Lower lobe of right lung (tissue), 2 donors: ENCODE measurements at places on chromosomes 2 and 18.
A peak's percentile ranks its signal among the peaks of the same experiment; 100 is the strongest.

- H3K27me3 ChIP-seq = no peaks in the 10 kb centered on the region
- H3K4me3 ChIP-seq = no peak overlapping the region
- H3K36me3 ChIP-seq = no peaks in the 10 kb centered on the region
- no peak overlapping the region for H3K27ac ChIP-seq
Observed at GRCh38 chr2:67453310-67453709, 56.2 kb downstream of the ETAA1 start.

- no peak for DNase-seq
- no peak overlapping the region for H3K4me3 ChIP-seq
- peaks cover 4% of the 10 kb centered on the region for H3K27me3 ChIP-seq
- H3K36me3 ChIP-seq = no peaks in the 10 kb centered on the region
- peaks cover 10% of the 10 kb centered on the region for H3K4me1 ChIP-seq
Observed at GRCh38 chr18:76589866-76590265, 94.8 kb upstream of the ZNF516 start.

DNA sequence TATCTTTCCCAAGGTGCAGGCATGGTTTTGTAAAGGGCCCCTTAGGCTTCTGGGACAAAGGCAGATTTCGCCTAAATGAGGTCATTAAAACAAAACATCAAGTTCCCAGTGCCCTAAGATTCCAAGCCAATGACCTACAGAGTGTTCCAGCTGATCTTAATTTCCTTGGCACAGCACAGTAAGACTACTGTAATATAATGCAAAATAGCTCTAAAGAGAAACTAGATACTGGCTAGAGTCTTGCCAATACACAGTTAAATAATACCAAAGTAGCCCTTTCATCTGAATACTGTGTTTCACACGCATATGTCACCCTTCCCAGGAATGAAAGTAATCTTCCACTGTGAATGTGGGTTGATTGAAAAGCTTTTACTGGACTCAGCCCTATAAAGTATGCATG, 14.7 kb downstream of the GRB14 start:
- no peaks in the 10 kb centered on the region for H3K4me1 ChIP-seq
- H3K27ac ChIP-seq = no peak overlapping the region
- H3K4me3 ChIP-seq = no peak overlapping the region
- no peak for DNase-seq

DNA sequence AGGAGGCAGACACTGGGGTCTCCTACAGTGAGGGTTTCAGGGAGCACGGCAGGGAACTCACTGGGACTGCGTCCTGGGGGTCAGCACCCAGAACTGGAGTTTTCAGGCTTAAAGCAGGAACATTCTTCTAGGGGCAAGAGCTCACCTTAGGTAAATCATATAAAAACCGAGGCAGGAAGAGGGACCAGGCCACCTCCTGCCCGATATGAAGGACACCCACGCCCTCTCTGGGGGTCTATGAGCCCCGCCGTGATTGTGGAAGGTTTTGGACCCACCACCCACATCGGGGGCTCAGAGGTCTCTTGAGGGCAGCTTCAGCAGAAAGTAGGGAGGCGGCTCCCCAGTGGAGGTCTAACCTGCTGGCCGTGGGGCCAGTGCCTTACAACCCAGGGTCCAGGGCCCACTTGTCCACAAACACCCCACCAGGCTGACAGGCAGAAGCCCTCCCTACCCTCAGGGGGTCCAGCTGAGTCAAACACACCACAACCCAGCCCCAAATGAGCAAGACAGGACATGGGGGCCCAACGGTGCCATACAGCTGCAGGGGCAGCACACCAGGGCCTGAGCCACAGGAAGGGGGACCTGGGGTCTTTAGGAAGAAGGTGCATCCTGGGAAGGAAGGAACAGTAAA, 25.3 kb downstream of the CROCC2 start:
- no peaks in the 10 kb centered on the region for H3K36me3 ChIP-seq
- DNase-seq = no peak
- no peak overlapping the region for H3K4me3 ChIP-seq
- H3K4me1 ChIP-seq = no peaks in the 10 kb centered on the region
- no peaks in the 10 kb centered on the region for H3K27me3 ChIP-seq

GRCh38 chr2:43383533-43383932, 157.1 kb upstream of the ZFP36L2 start:
- no peak for DNase-seq
- H3K27me3 ChIP-seq = no peaks in the 10 kb centered on the region
- H3K4me1 ChIP-seq = peaks cover 12% of the 10 kb centered on the region
- no peak overlapping the region for H3K27ac ChIP-seq

GRCh38 chr18:70296781-70297180, 7.9 kb downstream of the SOCS6 start:
- H3K4me3 ChIP-seq = no peak overlapping the region
- no peaks in the 10 kb centered on the region for H3K27me3 ChIP-seq
- DNase-seq = no peak
- H3K36me3 ChIP-seq = no peaks in the 10 kb centered on the region
- peaks cover 46% of the 10 kb centered on the region for H3K4me1 ChIP-seq

DNA sequence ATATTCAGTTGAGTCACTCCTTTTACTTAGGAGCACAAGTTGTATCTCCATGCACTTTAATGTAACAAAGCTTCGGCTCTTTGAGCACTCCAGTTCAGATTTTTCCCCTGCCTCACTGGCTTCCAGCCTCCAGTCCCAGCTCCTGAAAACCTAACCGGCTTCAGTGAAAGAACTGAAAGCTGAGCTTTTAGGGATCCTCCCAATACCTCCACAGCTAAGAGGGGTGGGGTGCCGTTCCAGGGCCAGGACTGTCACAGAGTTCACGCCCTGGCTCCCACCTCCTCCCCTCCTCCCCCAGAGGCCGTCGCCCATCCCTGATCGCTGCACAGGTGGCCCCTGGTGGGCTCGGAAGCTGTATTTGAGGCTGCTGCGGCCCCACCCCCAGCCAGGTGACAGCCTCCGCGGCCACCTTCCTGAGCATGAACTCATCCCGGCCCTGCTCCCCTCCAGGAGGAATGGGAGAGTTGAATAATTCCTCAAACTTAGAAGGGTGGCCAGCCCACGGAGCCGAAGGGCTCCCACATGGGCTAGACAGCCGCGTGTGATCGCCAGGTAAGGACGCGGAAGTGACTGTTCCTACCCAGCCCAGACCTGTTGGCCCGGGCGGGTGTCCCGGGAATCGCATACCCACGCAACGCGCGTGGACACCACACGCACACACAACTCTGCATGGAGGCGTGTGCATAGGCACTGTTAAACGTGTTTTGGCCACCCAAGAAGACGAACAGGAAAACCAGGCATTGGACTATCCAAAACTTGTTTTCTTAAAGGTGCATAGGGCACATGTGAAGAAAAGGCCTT, 1.8 kb downstream of the MYO5B start:
- H3K4me3 ChIP-seq = peak overlapping the region; percentile 58
- H3K4me1 ChIP-seq = peaks cover 4% of the 10 kb centered on the region
- DNase-seq = peak; percentile 56
- H3K27me3 ChIP-seq = peaks cover 45% of the 10 kb centered on the region

GRCh38 chr18:69871363-69871762, 76.3 kb downstream of the CD226 start:
- H3K27me3 ChIP-seq = no peaks in the 10 kb centered on the region
- H3K4me1 ChIP-seq = no peaks in the 10 kb centered on the region
- H3K36me3 ChIP-seq = no peaks in the 10 kb centered on the region
- no peak for DNase-seq
- H3K27ac ChIP-seq = no peak overlapping the region

DNA sequence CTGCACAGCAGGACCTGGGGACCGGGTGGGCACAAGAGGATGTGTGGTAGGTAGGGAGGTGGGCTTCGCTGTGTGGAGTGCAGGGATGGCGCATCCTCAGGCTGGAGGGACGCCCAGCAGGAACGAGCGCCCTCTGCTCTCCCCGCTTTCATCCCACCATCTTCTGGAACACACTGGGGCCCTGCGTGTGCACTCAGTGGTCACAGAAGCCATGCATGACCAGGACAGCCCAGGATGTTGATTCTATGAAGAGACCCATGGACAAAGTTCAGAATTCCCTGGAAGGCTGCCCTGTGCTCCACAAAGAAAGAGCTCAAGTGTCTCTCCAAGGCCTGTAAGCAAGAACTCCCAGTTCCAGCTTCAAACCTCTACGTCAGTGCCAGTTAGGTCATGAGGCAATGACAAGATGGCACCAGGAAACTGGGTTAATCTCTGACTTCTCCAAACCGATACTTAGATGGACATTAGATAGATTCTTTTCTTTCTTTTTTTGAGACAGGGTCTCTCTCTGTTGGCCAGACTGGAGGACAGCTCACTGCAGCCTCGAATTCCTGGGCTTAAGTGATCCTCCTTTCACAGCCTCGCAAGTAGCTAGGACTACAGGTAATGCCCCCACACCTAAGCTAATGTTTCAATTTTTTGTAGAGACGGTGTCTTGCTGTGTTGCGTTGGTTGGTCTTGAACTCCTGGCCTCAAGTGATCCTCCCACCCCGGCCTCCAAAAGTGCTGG, 3.4 kb downstream of the SLC66A2 start:
- H3K4me3 ChIP-seq = no peak overlapping the region
- H3K36me3 ChIP-seq = peaks cover 17% of the 10 kb centered on the region
- H3K4me1 ChIP-seq = peaks cover 62% of the 10 kb centered on the region

GRCh38 chr2:169546756-169547155, 26.9 kb downstream of the FASTKD1 start:
- no peaks in the 10 kb centered on the region for H3K27me3 ChIP-seq
- H3K4me3 ChIP-seq = no peak overlapping the region
- H3K4me1 ChIP-seq = no peaks in the 10 kb centered on the region
- no peak overlapping the region for H3K27ac ChIP-seq

- no peak overlapping the region for H3K27ac ChIP-seq
- H3K27me3 ChIP-seq = no peaks in the 10 kb centered on the region
- no peak for DNase-seq
- H3K4me3 ChIP-seq = no peak overlapping the region
Observed at GRCh38 chr18:25239581-25240419, 112.2 kb downstream of the ZNF521 start.

GRCh38 chr2:156181208-156181607, 151.3 kb downstream of the NR4A2 start:
- no peak overlapping the region for H3K27ac ChIP-seq
- H3K4me3 ChIP-seq = no peak overlapping the region
- H3K36me3 ChIP-seq = no peaks in the 10 kb centered on the region
- DNase-seq = no peak
- no peaks in the 10 kb centered on the region for H3K4me1 ChIP-seq

DNA sequence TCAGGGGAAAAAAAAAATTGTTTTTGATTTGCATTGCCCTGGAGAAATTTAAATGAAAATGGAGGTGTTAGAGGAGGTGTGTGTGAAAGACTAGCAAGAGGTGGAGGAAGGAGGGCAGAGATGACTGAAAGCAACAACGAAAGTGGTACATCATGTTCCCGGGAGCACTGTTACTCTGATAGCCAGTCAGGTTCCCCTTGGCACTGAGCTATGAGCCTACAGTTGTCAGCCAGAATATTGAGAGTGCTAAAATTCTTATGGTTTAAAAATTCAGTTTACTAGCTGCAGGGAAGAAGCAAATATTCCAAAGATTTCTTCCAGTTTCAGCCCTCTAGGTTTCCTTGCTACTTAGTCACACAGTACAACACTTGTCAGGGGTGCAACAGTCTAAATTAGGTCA, 366.7 kb upstream of the DLGAP1 start:
- H3K27ac ChIP-seq = no peak overlapping the region
- H3K4me3 ChIP-seq = no peak overlapping the region
- H3K4me1 ChIP-seq = no peaks in the 10 kb centered on the region
- no peaks in the 10 kb centered on the region for H3K27me3 ChIP-seq

DNA sequence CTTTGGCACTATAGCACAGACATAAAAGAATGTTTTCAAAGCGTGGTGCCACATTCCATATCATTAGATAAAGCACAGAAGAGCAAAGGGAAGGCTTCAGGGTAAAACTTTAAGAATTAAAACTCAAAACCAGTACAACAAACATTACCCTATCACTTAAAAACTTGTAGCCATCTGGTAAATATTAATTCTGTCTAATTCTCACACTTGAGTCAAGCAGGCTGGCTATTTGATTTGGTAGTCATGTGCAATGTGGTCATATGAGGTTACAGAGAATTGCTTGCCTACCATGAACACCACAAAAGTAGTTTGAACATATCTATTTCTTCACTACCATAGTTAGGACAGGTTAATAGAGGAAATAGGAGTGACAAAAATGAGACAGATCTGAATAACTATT, 244.9 kb downstream of the IRS1 start:
- no peak overlapping the region for H3K4me3 ChIP-seq
- no peak for DNase-seq
- no peaks in the 10 kb centered on the region for H3K4me1 ChIP-seq
